ENCODE measurements at places on chromosomes 13 and 19.
A peak's percentile ranks its signal among the peaks of the same experiment; 100 is the strongest.

- DNase-seq, result no peak
- peaks cover 18% of the 10 kb centered on the region for H3K4me1 ChIP-seq
- peaks cover 13% of the 10 kb centered on the region for H3K27me3 ChIP-seq
- no peaks in the 10 kb centered on the region for H3K36me3 ChIP-seq
- H3K27ac ChIP-seq, result no peak overlapping the region
- no peak overlapping the region for H3K4me3 ChIP-seq
Measured at GRCh38 chr19:5466072-5466471, 10.9 kb downstream of the ZNRF4 start.

DNA sequence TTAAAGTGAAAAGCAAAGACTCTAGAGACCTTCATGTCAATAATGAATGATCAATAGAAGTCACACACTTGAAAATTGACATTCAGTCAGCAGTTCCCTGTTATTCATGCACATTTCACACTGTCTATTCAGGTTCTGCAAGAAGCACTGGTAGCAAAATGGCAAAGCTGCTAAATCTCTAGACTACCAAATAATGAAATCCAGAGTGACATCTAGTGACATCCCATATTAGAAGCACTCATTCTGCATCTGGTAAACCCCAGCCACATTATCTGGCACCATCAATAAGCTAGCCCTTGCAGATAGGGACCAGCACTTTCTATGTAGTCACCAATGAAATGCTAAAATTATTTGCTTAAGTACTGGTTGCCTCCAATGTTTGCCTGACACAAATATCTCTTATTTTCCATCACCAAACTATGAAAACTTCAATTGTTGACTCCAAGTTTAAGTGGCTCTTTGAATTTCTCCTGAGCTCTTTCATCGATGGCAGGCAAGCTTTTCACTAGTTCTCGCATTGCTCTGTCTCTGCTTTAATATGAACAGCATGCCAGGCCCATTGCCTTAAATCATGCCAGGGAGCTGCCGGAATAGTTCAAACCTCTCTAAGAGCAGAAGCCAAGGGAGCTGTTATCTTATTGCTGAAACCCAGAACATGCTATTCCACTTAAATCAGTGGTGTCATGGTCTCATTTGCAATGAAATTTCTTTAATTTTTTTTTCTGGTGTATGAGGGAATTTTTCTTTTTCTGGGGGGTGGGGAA, 409.9 kb downstream of the MZT1 start:
- H3K27me3 ChIP-seq, result no peaks in the 10 kb centered on the region
- no peak overlapping the region for H3K27ac ChIP-seq
- H3K4me3 ChIP-seq, result no peak overlapping the region

GRCh38 chr19:30879225-30879624, 470.0 kb downstream of the TSHZ3 start:
- H3K36me3 ChIP-seq, result no peaks in the 10 kb centered on the region
- DNase-seq, result no peak
- no peak overlapping the region for H3K4me3 ChIP-seq
- peak overlapping the region; percentile 29 for H3K27ac ChIP-seq
- peaks cover 12% of the 10 kb centered on the region for H3K27me3 ChIP-seq

- no peak overlapping the region for H3K27ac ChIP-seq
- no peaks in the 10 kb centered on the region for H3K27me3 ChIP-seq
- no peak overlapping the region for H3K4me3 ChIP-seq
Measured at GRCh38 chr13:87837946-87838345, 166.8 kb downstream of the SLITRK5 start.

DNA sequence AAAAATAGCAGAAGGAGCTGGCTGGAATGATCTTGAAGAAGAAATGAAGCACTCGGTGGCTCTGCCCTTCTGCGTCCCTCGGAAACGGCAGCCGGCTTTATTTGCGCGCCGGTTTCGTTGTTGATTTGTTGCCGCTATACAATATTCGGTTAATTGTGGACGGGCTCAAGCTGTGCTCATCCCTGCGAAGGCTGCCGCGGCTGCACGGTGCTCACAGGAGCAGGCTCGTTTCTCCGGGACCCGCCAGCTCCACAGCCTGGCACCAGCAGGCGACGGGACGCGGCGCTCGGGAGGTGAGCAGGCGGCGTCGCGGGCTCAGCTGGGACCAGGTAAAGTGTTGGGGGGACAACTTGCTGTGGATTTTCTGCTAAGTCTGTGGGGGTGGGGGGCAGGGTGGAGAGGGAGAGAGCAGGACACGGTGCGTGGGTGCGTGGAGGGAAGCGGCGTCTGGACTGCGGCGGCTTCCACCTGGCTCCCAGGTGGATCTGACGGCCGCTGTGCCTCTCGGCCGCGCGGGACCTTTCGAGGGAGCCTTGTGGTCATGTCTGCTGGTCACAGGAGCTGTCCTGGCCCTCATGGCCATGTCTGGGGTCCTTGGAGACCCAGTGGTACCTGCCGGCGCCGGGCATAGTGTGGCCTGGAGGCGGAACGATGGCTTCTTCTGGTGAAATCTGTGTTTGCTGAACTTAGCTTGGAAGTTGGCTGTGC, 90.9 kb downstream of the TEX29 start:
- DNase-seq, result no peak
- H3K27ac ChIP-seq, result no peak overlapping the region
- no peaks in the 10 kb centered on the region for H3K36me3 ChIP-seq
- H3K4me1 ChIP-seq, result peaks cover 17% of the 10 kb centered on the region

DNA sequence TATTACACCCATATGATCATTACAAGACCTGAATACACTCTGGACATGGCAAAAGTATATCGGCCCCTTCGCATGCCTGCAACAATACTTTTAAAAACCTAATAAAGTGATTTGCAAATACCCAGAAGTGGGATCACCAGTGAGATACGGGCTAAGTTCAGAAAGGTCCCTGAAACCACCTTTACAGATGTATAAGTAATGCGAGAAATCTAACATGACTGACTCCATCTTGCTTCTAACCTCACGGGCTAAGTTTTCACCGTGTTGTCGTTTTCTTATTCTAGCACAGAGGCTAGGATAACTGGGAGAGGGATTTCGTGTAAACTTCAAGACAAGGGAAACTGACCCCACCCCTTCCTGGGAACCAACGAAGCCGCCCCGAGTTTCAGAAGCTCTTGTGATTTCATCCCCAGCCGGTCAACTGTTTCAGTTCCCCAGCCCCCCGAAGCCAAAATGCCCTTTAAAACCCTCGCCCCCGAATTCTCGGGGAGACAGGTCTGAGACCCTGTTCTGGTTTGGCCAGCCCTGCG, 703 bp downstream of the NEK3 start:
- H3K4me1 ChIP-seq, result peaks cover 45% of the 10 kb centered on the region
- peak overlapping the region; percentile 93 for H3K4me3 ChIP-seq
- peak overlapping the region; percentile 83 for H3K27ac ChIP-seq

DNA sequence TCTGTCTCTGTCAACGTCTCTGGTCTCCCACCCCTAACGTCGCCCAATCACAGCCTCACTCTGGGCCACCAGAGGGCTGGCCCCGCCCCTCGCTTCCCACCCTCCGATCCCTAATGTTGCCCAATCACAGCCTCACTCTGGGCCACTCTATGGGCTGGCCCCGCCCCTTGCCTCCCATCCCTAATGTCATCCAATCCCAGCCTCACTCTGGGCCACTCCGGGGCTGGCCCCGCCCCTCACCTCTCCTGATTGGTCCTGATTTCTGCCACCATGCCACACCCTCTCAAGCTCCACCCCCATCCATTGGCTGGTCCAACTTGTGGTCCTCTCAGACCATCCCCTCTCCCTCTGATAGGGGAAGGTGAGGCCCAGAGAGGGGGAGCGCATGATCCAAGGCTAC, 24.9 kb downstream of the CELF5 start:
- no peaks in the 10 kb centered on the region for H3K36me3 ChIP-seq
- no peak for DNase-seq
- H3K4me3 ChIP-seq, result no peak overlapping the region

DNA sequence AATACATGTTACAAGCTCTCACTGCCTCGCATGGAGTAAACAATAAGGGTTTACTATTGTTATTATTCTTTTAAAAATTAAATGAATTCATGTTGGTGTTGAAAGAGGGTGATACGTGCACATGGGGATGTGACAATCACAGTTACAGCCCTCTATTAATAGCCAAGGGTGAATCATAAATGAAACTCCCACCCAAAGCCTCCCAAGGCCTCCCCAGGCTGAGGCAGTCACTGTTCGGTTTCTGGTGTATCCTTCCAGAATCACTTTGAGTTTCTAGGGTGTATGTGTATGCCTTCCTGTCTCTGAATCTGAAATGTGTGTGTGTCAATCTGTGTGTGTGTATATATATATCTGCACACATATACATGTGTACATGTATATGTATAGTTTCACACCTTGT, 73.4 kb downstream of the AKAP11 start:
- H3K36me3 ChIP-seq, result no peaks in the 10 kb centered on the region
- DNase-seq, result no peak
- no peak overlapping the region for H3K4me3 ChIP-seq

DNA sequence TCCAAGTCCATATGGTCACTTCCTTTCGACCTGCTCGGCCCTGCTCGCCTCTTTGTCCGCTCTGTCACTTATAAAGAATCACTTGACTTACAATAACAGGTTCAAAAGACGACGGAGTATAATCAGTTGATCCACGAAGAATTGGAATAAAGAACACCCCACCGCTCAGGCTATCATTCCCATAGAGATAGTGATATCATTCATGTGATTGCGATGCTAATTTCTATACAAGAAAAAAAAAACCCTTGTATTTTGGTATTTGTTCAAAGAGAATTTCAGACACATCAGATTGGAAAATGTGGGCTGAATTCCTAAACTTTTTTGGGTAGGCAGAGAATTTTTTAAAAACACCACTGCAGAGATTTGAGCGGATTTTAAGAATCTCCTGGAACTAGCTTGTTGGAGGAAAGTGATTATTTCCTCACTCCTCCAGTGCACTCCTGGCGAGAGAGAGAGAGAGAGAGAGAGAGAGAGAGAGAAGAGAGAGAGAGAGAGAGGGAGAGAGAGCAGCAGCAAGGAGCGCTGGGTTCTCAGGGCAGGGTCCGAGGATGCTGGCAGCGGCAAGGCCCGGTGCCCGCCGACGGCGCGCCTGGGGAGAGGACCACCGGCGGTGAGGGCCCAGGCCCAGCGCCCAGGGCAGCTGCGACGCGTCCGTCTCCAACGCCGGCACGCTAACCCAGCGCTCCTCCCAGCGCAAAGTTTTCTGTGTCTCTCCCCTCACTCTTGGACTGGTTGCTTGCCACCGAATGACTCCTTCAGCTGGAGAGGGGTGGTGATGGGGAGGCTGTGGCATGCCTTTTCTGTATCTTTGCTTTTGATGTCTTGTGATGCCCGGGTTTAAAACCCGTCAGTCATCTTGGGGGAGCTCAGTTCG, 149.0 kb upstream of the ZNF536 start:
- no peaks in the 10 kb centered on the region for H3K36me3 ChIP-seq
- H3K4me3 ChIP-seq, result peak overlapping the region; percentile 42
- H3K27ac ChIP-seq, result no peak overlapping the region
- peaks cover 18% of the 10 kb centered on the region for H3K4me1 ChIP-seq

DNA sequence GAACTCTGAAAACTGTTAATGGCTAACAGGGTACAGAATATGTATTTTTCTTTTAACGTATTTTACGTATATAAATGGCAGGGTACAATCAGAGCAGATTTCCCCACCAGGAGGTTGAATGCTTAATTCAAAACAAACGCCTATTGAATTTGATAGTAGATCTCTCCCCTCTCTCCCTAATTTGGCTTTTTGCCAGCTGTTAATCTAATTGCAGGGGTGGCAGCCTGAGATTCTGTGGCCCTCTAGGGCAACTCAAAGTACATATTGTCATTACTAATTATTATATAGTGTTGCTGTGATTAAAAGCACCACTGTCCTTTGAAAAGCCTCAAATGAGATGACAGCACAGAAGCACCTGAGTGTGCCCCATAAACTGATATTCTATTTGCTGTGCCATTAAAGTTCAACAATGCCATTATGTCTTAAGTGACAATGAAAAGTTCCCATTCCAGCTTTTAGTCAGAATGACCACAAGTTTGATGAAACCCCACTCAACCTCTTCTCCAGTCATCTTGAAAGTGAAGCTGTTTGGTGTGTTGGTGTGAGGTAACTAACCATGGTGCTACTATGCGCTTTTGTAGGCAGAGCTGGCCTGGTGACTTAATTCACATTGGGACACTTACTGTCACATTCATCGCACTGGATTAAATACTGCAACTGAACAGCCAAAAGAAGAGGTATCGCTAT, 351.4 kb downstream of the KCNRG start:
- no peak overlapping the region for H3K27ac ChIP-seq
- no peak for DNase-seq
- H3K4me1 ChIP-seq, result peaks cover 25% of the 10 kb centered on the region
- H3K36me3 ChIP-seq, result no peaks in the 10 kb centered on the region
- no peak overlapping the region for H3K4me3 ChIP-seq

DNA sequence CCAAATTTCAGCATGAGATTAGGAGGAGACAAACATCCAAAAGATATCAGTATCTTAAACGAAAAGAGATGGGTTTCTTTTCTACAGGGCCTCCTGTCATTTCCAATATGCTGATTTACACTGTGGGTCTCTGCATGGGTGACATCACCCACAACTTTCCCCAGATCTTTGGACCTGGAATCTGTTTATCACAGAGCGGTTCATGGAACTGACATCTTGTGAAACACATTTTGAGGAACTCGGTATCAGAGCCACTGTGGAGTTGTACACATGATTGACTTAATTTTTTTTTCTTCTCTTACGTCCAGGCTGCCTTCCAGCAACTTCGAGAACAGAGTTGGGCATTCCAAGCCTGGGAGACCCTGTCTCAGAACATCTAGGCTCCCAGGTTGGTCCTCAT, 80.2 kb upstream of the SERP2 start:
- no peak overlapping the region for H3K27ac ChIP-seq
- H3K4me3 ChIP-seq, result no peak overlapping the region
- DNase-seq, result no peak
- H3K27me3 ChIP-seq, result peaks cover 19% of the 10 kb centered on the region
- H3K36me3 ChIP-seq, result no peaks in the 10 kb centered on the region
- H3K4me1 ChIP-seq, result peaks cover 8% of the 10 kb centered on the region

DNA sequence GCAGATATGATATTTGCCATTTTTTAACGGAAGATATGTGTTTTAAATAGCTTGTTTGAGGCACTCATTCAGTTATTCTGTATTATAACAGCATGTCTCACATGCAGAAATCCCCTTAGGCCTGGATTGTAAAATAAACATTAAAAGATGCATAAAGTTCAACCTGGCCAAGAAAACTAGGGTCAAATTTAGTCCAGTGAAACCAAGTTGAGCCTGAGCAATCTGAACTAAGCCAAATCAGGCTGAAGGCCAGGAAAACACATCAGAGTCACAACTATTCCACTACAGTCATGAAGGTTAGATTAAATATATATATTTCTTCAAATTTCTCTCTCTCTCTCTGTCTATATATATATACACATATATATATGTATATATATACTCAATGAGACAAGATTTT, 504.8 kb downstream of the SLITRK1 start:
- no peak for DNase-seq
- H3K27me3 ChIP-seq, result no peaks in the 10 kb centered on the region
- no peak overlapping the region for H3K4me3 ChIP-seq
- peaks cover 4% of the 10 kb centered on the region for H3K4me1 ChIP-seq
- H3K36me3 ChIP-seq, result no peaks in the 10 kb centered on the region

- H3K27me3 ChIP-seq, result no peaks in the 10 kb centered on the region
- H3K27ac ChIP-seq, result no peak overlapping the region
- no peaks in the 10 kb centered on the region for H3K4me1 ChIP-seq
- H3K4me3 ChIP-seq, result no peak overlapping the region
Measured at GRCh38 chr19:4556597-4557127, 2.8 kb downstream of the SEMA6B start.

All from type B pancreatic cell (in vitro differentiated cells).